ENCODE measurements at places on chromosomes 6 and 20. TPM values are rescaled to one million over a fixed set of nuclear protein-coding genes. Genes with fewer than 3 reads are reported as not detected.

Gene EFCAB8
- total RNA-seq = 1.5 TPM

Gene DDO
- total RNA-seq = not detected

Gene SPO11
- total RNA-seq = not detected

GRCh38 chr6:150236544-150236943 is 93.7 kb downstream of the PPP1R14C start:
- H3K36me3 ChIP-seq = no peaks in the 10 kb centered on the region
- peaks cover 18% of the 10 kb centered on the region for H3K4me1 ChIP-seq
- H3K27ac ChIP-seq = no peak overlapping the region
- DNase-seq = no peak
- H3K4me3 ChIP-seq = no peak overlapping the region

DNA sequence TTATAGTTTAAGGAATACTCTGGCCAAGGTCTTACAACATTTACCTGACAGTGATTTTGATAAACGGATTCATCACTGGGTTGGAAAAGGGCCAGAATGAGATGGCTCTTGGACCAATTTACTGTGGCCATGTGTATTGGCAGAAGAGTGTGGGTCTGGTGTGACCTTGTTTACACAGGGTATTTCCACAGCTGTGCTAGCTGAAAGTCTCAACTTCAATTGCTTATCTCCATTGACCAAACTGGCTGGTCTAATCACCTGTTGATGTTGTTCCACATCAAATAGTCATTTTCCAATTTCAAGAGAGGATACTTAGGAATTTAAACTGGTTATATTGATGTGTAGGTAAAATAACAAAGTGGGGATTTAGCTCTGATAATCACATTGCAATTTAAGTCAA is 501.6 kb upstream of the MAP3K7 start:
- no peaks in the 10 kb centered on the region for H3K27me3 ChIP-seq
- no peak for DNase-seq
- H3K4me3 ChIP-seq = no peak overlapping the region
- H3K4me1 ChIP-seq = no peaks in the 10 kb centered on the region
- no peak overlapping the region for H3K27ac ChIP-seq

GRCh38 chr6:122323361-122323760 is 76.1 kb upstream of the HSF2 start:
- no peak for DNase-seq
- H3K36me3 ChIP-seq = no peaks in the 10 kb centered on the region
- H3K27me3 ChIP-seq = no peaks in the 10 kb centered on the region
- H3K4me1 ChIP-seq = peaks cover 9% of the 10 kb centered on the region
- H3K4me3 ChIP-seq = peak overlapping the region; percentile 32

DNA sequence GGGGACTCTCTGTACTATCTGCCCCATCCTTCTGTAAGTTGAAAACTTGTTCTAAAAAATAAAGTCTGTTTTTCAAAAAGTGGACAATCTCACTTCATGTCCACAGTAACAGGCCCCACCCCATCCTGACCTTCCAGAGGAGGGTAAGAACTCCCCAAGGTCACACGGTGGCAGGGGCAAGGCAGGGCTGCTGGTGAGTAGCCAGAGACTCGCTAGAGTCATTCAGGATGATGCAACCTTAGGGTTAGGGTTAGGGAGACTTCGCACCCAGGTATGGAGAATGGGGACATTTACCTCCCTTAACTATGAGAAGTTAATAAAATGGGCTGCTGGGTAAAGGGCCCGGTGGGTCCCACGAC is 15.4 kb downstream of the PEDS1 start:
- H3K4me3 ChIP-seq = no peak overlapping the region
- H3K27ac ChIP-seq = no peak overlapping the region
- H3K27me3 ChIP-seq = no peaks in the 10 kb centered on the region
- DNase-seq = no peak

Measured in CD4-positive, alpha-beta memory T cell (primary cell).